ENCODE measurements at places on chromosomes 12 and 14. TPM values are rescaled to one million over a fixed set of nuclear protein-coding genes. Genes with fewer than 3 reads are reported as not detected.

Gene TAS2R10
- total RNA-seq, result not detected

Gene RHOJ
- total RNA-seq, result 1.1 TPM

GRCh38 chr12:103456006-103456405 is 39.8 kb downstream of the C12orf42 start:
- DNase-seq, result no peak

GRCh38 chr14:97851428-97851995 is 1054.3 kb downstream of the VRK1 start:
- DNase-seq, result no peak

Gene IFNG
- not detected for total RNA-seq

GRCh38 chr12:3332188-3332587 is 158.8 kb upstream of the PRMT8 start:
- no peak for DNase-seq

DNA sequence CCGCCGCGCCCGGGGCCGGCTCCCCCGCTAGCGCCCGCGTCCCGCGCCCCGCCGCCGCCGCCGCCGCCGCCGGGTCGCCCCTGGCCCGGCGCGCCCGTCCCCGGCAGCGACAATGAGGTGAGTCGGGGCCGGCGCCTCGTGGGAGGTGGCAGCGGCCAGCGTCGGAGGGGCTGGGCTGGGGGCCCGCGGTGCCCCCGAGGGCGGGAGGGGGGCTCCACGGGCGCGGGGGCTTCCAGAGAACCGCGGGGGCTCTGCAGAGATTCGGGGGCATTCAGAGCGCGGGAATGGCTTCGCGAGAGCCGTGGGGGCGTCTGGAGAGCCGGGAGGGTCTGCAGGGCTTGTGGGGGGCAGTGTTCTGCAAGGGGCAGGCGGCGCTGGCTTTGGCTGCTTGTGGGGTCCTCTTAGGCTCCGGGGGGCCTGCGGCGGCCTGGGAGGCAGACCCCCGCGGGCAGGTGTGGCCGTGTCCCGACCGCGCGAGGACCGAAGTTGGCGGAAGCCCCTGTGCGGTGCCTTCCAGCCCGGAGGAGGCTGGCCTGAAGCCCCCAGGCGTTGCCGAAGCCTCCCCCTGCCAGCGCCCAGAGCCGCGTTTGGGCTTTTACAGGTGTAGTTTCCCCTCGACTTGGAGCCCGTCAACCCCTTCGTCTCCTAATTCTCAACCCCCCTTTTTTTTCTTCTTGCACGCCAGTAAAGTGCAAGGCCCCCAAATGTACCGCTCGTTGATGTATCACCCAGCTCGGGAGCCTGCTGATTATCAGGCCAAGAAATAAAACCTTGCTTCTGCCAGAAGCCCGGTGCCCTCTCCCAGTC is 93.1 kb upstream of the EVL start:
- DNase-seq, result no peak

Gene ASCL1
- total RNA-seq, result not detected

- no peak for DNase-seq
These were observed 554.3 kb upstream of the MIS18BP1 start for GRCh38 chr14:45807178-45807899.

DNA sequence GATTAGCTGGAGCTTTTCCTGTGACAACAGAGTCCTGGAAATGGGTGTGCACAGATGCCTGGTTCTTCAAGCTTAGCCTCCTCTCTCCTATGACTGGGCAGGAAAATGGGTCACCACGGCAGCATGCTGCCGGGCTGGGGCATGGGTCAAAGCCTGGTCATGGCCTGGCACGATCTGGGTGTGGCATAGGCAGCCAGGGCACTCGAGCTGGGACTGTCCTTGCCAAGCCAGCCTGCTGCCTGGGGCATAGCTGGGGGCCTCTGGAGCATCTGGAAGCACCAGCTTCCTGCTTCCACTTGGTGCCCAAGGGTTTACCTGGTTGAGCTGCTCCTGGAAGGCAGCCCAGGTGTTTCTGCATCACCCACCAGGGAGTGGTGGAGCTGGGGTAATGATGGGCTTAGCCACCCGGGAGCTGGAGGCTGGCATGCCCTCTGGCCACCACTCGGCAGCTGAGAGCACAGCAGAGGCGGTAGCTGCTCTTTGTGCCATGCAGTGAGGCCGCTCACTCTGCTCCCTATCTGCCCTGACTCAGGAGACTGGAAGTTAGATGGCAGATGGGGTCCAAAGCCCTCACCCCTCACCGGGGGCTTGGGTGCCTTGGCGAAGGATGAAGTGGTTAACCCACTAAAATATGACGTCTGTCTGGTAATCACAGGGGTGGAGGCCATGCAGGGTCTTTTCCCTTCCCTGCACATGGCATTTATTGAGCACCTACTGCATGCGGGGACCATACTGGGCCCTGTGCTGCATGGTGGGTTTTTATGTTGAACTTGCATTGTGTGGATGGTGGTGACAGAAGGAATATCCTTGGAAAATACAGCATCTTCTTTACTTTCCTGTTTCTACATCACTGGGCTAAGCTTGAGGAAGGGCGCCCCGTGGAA is 1.7 kb downstream of the OTUB2 start:
- no peak for DNase-seq

DNA sequence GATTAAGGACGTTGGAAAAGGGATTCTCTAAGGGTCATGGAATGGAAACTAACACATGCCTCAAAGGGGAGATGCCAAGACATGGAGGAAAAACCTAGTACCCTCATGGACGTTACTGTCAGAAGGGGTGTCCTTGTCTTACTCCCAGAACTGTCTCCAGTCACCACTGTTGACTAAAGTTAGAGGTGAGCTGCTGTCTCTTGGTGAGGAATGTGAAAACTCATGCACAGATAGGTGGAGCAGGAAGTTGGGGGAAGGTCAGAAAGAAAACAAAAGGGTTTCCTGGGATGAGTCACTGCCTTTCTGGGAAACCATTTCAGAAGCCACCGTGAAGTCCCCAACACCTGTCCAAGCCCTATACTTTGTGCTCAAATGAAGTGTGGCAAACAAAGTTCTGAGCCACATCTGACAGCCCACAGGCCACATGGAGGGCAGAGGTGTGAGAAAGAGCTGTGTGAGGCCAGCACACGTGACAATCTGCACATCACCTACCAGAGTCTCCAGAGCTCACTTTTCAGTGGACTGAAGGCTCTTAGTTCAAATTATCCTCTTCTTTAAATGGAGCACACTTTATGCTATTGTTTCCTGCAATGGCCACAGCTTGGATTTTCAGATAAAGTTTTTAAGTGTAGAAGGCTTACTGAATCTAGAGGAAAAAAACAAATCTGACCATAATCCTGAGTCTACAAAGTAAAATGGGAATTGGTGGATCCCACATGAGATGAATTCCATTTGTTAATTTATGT is 92.9 kb upstream of the EGLN3 start:
- peak; percentile 80 for DNase-seq

Gene B4GALNT1
- 61.9 TPM for total RNA-seq

DNA sequence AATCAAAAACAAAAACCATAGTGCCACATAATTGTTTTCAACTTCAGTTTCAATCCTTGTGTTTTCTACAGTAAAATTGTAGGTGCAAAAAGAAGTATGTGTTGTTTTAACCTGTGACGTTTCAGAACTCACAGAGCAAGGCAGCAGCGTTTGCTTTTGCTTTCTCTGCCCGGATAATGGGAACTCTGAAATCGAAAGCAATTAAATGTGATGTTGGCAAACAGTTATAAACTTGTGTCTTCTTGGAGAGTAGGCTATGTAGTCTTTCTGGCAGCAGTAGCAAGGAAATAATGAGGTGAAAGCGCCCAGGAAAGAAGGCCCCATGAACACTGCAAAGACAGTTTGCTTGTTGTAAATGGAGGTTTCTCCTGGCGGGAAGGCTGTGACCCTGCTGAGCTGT is 39.1 kb downstream of the FNTB start:
- DNase-seq, result no peak

- DNase-seq, result no peak
These were observed 137.6 kb upstream of the PPFIA2 start for GRCh38 chr12:81896771-81897170.
